ENCODE measurements at places on chromosomes 7 and 10. TPM values are rescaled to one million over a fixed set of nuclear protein-coding genes. Genes with fewer than 3 reads are reported as not detected.

The CACNB2 gene
- 4.9 TPM for total RNA-seq

The EBF3 gene
- total RNA-seq = 26.1 TPM

The CTNNA3 gene
- total RNA-seq = 2.9 TPM

The ADAM8 gene
- 7.1 TPM for total RNA-seq

The ANKRD22 gene
- total RNA-seq = 2.9 TPM

The ADCYAP1R1 gene
- 2.8 TPM for total RNA-seq

The TMEM270 gene
- not detected for total RNA-seq

The SHTN1 gene
- total RNA-seq = 18.2 TPM

The HTRA1 gene
- 12.9 TPM for total RNA-seq

The SPDYE2 gene
- total RNA-seq = not detected

The SPACDR gene
- 1.4 TPM for total RNA-seq

The C10orf67 gene
- 0.17 TPM for total RNA-seq

The PKD2L1 gene
- total RNA-seq = 0.26 TPM

The NAT16 gene
- total RNA-seq = not detected

The GIMAP8 gene
- not detected for total RNA-seq

The NEUROD6 gene
- not detected for total RNA-seq

The FOXP2 gene
- total RNA-seq = 24.0 TPM

The RPP30 gene
- 38.7 TPM for total RNA-seq

The DNA2 gene
- total RNA-seq = 27.6 TPM

The NUP205 gene
- 102 TPM for total RNA-seq

The HECTD2 gene
- 6.3 TPM for total RNA-seq

The HMX2 gene
- 0.19 TPM for total RNA-seq
